ENCODE measurements at places on chromosomes 1 and 21.
A peak's percentile ranks its signal among the peaks of the same experiment; 100 is the strongest.

- DNase-seq, result no peak
Observed at GRCh38 chr1:87588495-87588894, 259.8 kb downstream of the LMO4 start.

GRCh38 chr1:46481961-46482360, 7.7 kb upstream of the DMBX1 start:
- no peak for DNase-seq

DNA sequence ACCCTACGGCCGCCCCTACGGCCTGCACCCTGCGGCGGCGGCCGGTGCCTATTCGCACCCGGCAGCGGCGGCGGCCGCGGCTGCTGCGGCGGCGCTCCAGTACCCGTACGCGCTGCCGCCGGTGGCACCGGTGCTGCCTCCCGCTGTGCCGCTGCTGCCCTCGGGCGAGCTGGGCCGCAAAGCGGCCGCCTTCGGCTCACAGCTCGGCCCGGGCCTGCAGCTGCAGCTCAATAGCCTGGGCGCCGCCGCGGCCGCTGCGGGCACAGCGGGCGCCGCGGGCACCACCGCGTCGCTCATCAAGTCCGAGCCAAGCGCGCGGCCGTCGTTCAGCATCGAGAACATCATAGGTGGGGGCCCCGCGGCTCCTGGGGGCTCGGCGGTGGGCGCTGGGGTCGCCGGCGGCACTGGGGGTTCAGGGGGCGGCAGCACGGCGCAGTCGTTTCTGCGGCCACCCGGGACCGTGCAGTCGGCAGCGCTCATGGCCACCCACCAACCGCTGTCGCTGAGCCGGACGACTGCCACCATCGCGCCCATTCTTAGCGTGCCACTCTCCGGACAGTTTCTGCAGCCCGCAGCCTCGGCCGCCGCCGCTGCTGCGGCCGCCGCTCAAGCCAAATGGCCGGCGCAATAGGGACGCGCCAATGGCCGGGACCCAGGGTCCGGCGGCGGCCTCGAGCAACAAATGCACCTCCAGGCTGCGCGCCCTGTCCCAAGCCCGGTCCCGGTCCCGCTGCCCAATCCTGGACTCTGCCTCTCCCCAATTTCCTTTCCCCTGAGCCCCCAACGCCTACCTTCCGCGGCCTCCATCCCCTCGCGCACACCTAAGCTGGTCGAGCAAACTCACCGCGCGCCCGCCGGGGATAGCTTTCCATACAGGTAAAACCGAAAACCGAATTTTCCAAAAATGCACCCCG, 1.8 kb downstream of the FOXD3 start:
- no peak for DNase-seq

DNA sequence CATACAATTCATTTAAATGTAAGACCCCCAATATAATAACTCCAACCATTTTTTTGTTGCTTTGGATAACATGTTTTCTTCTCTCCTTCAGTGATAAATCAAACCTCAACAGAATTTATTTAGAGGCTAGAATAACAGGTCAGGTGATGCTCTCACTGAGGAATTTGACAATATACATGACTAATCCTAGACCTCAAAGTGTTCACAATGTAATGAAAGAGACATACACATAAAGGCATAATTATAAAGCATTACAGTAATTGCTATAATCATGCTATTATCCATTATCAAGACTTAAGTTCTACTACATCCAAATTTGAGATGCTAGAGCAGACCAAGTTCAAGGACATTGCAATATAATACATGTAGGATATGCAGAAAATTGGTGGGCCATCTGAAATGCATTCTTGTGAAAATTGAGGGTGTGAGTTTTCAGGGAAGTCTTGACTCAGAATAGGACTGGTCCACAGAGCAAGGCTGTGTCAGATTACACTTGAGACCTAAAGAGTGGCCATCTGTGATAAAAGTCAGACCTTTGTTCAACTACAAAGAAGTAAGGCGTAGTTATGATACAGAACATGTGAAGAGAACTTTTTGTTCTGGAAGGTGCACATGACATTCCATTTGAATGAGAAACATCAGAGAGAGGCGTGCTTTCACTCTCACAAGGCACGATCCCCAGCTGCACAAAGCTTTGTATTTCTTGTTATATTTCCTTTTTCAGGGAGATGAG, 45.5 kb downstream of the UTP25 start:
- no peak for DNase-seq

DNA sequence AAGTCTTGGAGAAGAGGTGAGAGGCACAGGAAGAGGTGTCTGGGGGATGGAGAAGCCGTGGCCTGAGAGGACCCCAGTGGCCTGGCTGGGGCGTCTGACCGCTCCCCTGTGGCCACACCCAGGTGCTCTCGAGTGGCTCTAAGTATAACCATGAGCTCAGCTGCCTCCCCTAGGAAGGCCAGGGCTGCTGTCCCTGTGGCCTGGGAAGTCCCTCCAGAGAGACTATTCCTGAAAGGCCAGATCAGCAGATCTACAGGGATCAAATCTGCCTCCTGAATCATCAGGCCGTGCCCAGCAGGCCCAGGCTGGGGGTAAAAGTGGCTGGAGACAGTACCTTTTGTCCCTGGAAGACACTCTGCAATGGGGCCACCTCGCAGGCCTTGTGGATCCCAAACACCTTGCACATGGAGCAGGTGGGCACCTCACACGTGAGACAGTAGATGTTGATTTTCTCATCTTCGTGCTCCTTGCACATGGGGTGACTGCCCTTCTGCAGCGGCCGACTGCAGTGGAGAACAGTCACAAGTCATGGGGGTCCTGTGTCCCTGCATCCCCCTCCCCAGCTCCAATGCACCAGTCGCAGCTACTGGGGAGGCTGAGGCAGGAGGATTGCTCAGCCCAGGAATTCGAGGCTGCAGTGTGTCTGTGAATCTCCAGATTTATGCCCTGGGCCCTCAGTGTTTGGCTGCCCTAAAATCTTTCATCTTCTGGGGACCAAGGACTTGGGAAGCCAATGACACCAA, 6.4 kb downstream of the TRIM63 start:
- DNase-seq, result no peak

DNA sequence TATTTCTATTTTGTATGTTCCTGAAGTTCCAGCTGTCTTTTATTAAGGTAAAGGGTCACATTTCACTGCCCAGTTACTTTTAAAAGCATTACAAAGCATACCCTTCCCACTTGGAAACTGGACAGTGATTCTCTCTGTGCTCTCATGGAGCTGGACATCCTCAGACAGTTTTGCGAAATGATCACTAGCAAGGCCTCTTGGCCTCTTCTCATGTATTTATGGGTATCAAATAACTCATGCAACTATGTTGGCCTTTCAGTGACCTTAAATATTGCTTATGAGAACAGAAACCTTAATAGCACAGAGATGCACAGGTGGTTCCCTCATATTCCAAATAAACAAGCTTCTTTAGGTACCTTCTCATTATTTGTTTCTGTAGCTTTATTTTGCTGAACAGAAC, 7.9 kb upstream of the AMPD1 start:
- no peak for DNase-seq

DNA sequence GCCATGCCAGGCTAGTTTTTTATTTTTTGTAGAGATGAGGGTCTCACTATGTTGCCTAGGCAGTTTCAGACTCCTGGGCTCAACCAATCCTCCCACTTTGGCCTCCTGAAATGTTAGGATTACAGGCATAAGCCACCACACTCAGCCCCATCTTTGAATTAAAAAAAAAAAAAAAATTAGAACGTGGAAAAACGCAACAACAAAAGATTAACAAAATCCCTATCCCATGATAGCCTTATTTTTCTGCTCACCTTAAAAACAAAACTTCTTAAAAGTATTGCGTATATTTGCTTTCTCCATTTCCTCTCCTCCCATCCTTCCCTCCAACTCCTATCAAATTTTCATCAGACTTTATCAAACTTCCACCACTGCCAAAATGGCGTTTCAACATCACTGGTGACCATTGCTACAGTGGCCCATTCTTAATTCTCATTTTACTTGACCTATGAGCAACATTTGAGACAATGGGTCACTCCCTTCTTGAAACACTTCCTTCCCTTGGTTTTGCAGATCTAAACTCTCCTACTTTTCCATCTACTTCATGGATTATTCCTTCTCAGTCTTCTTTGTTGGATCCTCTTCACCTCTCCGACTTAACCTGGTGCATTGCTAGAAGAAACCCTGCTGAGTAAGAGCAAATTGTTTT, 579 bp upstream of the ZNF684 start:
- DNase-seq, result no peak

DNA sequence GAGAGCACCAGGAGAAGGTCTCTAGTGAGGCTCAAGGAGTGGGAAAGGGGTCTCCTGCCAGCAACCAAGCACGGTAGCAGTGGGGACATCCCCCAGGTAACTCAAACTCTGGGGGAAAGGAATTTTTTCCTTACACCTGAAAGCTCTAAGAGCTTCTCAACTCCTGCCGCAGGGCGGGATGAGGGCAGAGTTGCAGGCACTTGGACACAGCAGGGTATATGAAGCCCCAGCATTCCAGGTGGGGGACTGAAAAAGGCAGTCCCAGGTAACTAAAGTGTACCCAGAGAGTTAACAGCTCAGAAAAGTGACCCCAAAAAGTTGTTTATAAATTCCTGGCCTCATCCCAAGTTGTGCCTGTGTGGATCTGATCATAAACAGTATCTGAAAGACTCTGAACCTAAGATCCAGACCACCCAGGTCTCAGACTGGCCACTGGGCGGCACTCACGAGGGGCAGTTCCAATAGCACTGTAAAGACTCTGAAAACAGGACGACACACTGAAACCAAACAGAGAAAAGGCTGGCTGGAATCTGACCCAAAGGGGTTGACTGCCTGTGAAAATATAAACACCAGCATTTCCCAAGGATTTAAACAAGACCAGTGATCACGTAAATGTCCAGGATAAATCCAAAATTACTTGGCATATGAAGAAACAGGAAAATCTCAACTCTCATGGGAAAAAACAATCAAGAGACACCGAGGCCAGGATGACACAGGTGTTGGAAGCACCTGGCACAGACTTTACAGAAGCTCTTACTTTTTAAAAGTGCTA, 47.5 kb downstream of the HSF2BP start:
- peak; percentile 2 for DNase-seq

DNA sequence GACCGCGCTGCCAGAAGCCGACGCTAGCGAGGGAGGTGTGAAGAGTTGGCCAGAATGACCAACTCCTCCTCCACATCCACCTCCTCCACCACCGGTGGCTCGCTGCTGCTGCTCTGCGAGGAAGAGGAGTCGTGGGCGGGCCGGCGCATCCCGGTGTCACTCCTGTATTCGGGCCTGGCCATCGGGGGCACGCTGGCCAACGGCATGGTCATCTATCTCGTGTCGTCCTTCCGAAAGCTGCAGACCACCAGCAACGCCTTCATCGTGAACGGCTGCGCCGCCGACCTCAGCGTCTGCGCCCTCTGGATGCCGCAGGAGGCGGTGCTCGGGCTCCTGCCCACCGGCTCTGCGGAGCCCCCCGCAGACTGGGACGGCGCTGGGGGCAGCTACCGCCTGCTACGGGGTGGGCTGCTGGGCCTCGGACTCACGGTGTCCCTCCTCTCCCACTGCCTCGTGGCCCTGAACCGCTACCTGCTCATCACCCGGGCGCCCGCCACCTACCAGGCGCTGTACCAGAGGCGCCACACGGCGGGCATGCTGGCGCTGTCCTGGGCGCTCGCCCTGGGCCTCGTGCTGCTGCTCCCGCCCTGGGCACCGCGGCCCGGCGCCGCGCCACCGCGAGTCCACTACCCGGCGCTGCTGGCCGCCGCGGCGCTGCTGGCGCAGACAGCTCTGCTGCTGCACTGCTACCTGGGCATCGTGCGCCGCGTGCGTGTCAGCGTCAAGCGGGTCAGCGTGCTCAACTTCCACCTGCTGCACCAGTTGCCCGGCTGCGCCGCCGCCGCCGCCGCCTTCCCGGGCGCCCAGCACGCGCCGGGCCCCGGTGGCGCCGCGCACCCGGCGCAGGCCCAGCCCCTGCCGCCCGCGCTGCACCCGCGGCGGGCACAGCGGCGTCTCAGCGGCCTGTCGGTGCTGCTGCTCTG, 1.2 kb downstream of the GPR88 start:
- no peak for DNase-seq

DNA sequence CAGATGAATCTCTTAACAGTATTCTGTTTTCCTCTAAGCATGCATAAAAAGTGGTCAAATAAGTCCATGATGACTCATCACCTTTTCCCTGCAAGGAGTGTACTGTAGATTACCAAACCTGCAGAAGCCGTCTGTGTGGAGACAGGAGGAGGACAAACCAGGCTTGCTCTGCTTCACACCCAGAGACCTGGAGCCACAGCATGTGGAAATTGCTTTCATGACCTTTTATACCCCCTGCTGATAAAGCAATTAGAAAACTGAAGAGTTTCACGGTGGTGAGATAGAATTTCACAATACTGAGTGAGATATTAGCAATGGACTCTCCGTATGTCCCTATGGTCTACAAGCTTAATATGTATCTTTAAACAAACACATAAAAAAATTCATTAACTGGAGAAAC, 9.4 kb downstream of the CORT start:
- no peak for DNase-seq

GRCh38 chr1:46197964-46198811, at the start of gene POMGNT1:
TSS of gene POMGNT1 (minus strand) at chr1:46198434. CDS start at chr1:46197821, 613 bp downstream.
- DNase-seq, result peak; percentile 78

- no peak for DNase-seq
Observed at GRCh38 chr1:109838838-109839240, 71.8 kb upstream of the CSF1 start.

All from CD4-positive, alpha-beta T cell treated with Interleukin-10 for 1 hour (primary cell).